ENCODE measurements at places on chromosomes 12 and 14.

DNA sequence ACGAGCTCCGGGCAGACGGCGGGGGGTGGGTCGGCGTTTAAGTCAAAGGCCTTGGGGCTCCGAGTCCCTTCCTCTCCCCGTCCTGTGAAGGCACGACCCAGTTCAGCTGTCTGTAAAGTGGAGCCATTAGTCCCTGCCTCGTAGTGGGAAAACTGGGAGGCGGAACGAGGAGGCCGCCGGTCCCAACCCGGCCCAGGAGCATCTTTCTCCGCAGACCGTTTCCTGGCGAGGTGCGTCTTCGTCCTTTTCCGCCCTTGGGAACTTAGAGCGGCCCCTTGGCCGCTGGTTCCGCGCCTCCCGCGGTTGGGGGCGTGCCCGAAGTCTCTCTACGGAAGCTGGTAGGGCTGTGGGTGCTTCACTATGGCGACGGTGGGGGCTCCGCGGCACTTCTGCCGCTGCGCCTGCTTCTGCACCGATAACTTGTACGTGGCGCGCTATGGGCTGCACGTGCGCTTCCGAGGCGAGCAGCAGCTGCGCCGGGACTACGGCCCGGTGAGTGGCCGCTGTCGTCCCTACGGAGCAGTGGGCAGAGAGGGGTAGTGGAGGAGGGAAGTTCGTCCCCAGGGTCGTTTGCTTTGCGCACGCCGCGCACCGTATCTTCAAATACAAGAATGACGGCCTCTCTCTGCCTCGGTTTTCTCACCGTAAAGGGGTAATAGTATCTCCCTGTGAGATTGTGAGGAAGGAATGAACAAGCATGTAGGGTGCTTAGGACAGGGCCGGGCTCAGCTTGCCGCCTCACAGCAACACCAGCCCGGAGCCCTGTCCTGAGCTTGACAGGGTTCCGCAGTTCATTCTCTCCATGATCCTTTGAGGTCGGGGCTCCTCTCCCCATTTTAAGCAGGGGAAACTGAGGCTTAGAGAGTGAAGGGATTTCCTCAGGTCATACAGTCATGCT, at the start of gene OGFOD2:
Gene OGFOD2 (plus strand): TSS at position 353 of the 898 bp plus-strand sequence. CDS start 8 bp downstream, at position 361.
- peak; percentile 92 for DNase-seq

DNA sequence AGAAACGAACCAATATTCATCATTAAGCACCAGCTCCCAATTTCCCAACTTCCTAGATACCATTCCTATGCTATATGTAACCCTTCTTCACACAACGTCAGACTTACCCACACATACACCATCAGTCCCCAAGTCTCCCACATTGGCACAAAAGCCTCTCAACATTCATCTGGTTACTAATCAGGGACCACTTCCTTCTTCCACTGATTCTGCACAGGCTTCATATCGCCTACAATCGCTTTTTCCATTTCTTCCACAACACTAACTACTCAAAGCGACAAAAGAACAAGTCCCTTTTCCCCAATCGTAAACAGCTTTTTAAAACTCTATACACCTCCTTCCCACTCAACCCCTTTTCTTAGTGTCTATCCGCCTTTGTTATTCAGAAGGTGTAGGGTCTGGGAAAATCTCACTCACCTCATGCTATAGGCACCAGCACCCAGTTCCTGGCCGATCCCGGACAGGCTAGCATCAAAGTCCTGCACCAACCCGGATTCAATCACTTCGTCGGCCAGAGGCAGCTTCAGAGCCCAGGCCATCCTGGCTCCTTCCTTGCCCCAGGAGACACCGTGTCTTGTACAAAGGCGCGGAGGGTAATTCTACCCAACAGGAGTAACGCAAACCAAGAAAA, 936 bp downstream of the TFCP2 start:
- no peak for DNase-seq

- no peak for DNase-seq
Observed at GRCh38 chr12:26939192-26939832, 1.0 kb downstream of the FGFR1OP2 start.

- no peak for DNase-seq
Observed at GRCh38 chr14:34660796-34661195, 30.8 kb upstream of the SNX6 start.

DNA sequence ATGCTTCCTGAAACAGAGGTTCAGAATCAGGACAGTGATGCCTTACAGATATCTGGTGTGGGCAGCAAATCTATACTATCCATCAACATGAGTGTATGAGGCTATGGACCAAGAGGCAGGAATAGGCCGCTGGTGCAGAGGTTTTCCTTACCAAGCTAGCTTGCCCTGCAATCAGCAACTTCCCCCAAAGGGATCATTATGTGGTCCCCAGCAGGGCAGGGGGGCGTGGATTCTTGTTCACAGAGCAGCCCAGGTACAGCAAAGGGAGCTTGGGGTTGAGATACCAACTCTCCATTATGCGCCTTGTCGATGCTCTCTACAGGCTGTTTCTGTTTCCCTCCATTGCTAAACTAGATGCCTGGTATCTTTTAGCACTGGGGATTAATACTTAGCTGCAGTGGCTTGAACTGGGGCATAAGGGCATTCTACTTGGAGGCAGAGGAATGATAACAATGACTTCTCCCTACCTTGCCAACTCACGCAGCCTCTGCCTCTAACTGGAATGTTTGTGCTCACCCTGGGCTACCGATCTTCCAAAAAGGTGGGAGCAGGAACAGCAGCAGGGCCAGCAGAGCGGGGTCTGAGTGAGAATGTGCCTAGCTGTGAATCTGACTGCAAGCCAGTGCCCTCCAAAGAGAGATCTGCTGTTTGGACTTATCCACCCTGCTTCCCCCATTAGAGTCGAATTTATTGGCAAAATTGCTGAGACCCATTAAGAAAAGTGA, 10.3 kb upstream of the KRT1 start:
- peak; percentile 19 for DNase-seq

- DNase-seq: no peak
Observed at GRCh38 chr12:62865937-62866336, 69.0 kb downstream of the PPM1H start.

GRCh38 chr12:88272456-88272855, 130.3 kb downstream of the TMTC3 start:
- no peak for DNase-seq

DNA sequence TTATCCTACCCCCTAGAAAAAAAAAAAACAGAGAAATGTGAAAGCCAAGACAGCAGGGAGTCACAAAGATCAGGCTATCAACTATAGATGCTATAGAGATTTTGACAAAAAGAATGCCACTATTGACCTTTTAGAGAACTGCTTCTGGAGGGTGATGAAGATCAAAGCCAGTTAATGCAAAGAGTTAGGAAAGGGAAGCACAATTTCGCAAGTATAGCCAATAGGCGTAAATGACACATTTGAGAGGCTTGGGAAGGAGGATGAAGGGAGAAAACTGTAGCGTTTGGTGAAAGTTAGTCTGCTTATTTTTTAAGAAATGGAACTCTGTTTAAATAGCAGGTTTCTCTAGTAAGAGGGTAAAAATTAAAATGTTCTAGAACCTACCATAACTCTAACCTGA, 190.7 kb downstream of the DUSP6 start:
- DNase-seq: no peak

DNA sequence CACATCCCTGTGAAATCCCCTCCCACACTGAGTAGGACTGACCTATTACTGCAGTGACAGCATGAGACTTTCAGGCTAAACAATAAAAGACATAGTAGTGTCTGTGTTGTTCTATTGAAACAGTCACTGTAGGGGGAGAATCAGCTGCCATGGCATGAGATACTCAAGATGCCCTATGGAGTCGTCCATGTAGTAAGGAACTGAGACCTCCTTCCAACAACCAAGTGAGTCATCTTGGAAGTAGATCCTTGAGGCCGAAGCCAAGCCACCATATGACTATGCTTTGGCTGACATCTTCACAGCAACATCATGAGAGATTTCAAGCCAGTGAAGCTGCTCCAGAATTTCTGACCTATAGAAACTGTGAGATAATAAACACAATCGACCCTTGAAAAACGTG, 12.1 kb upstream of the LRP6 start:
- no peak for DNase-seq

- no peak for DNase-seq
Observed at GRCh38 chr12:58408516-58408915, 467.1 kb downstream of the ATP23 start.

DNA sequence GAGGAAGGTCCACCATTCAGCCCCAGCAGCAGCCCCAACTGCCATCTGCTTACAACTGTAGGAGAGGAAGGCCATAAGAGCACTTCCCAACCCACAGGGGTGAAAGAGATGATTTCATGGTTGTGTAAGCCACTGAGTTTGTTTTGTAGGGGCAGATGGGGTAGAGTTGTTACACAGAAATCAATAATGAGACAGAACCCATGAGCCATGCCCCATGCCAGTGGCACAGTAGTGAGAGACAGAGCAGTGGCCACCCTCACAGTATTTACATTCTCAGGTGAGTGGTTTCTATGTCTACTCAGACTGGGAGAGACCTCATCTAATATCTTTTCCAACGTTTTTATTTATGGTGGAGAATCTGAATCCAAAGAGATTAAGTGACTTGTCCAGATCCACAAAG, 68.6 kb downstream of the NUAK1 start:
- no peak for DNase-seq

DNA sequence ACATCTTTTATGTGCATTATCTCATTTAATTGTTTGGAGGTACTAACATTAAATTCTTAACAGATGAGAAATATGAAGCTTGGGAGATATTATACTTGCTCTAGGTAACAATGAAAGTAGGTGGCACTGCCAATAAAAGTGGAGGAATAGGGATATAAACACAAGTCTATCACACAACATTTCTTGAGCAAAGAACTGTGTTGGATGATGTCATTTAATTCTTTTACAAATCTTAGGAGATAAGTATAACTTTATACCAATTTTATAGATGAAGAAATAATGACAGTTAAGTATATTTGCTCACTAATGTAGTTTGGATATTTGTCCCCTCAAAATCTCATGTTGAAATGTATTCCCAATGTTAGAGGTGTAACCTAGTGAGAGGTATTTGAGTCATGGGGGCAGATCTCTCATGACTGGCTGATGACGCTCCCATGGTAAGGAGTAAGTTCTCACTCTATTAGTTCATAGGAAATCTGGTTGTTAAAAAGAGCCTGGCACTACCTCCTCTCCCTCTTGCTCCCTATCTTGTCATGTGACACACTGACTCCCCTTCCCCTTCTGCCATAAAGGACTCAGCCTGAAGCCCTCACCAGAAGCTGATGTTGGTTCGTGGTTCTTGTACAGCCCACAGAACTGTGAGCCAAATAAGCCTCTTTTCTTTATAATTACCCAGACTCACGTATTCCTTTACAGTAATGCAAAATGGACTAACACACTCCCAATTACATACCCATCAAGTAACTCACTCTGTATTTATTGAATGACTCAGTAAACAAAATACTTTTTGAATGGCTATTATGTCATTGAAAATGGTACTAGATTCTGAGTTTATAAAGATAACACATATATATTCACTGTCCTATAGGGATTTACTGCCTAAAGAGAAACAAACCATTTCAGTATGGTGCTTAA, 146.8 kb upstream of the KITLG start:
- no peak for DNase-seq

- DNase-seq: no peak
Observed at GRCh38 chr12:51864833-51865670, 16.5 kb upstream of the FIGNL2 start.

DNA sequence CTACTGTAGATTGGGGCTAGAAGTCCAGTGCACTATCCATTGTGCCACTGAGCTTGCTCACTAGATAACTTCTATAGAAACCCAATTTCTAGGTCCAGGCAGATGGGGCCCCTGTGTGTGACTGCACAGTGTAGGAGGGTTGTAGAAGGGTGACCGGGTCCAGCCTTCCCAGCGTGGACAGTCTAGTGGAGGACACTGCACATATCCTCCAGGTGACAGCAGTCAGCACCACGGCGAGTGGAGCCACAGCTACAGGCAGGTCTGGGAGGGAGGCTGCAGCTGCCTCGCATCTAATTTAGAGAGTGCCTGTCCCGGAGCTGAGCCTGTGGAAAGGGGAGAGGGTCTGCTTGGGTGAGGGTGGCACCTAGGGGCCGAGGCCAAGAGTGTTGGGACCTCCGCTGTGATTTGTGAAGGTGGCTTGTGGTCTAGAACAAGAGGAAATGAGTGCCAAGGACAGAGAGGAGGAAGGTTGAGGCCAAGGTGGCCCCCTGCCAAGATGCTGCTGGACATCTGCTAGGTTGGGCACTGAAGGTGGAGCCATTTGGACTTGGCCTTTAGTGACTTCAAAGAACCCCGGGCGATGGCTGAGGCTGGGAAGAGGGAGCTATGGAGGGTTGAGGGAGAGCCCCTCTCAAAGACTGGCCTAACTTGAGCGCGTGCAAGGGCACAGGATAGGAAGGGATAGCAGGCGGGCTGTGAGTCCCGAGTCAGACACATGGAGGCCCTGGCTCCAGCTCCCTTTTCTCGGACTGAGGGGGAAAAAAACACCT, 46.0 kb upstream of the TRAF3 start:
- DNase-seq: no peak

GRCh38 chr12:3200032-3200617, 122.9 kb downstream of the TSPAN9 start:
- DNase-seq: no peak

DNA sequence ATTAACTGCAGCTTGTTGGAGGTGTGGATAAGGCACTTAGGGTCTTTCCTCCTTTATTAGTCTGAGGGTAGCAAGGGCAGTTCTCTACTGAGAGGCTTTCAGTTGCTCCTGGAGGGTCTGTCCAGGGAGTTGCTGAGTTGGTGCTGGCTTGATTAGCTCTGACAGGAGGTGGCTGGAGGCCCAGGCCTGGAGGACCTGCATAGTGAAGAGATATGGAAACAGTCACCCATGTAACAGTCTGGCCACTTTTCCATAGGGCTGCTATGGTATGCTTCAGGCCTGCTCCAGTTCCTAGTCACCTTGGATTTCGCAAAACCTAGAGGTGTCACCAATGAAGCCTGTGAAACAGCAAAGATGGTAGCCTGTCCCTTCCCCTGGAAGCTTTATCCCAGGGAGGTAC, 143.3 kb upstream of the SLC38A2 start:
- no peak for DNase-seq

- peak; percentile 17 for DNase-seq
Observed at GRCh38 chr14:102795060-102795925, 18.0 kb downstream of the TRAF3 start.

DNA sequence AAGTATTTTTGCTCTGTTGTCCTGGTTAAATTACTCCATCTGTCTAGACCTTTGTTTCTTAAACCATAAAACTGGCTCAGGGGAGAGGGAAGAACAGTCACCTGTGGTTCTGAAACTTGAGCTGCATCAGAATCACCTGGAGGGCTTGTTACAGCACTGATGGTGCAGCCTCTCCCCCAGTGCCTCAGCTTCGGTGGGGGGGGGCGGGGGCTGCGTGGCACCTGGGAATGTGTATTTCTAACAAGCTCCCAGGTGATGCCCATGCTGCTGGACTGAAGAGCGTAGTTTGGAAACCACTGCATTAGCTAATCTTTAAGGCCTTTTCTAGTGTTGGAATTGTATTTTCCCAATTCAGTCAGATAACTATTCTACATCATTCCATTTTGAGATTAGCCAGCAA, 42.7 kb downstream of the GPHB5 start:
- no peak for DNase-seq

GRCh38 chr14:54039311-54039710, 82.7 kb upstream of the BMP4 start:
- no peak for DNase-seq

- DNase-seq: no peak
Observed at GRCh38 chr12:47939009-47939601, 24.3 kb upstream of the TMEM106C start.
